GM18507 (cell line): ENCODE measurements at places on chromosomes 12 and 14.

DNA sequence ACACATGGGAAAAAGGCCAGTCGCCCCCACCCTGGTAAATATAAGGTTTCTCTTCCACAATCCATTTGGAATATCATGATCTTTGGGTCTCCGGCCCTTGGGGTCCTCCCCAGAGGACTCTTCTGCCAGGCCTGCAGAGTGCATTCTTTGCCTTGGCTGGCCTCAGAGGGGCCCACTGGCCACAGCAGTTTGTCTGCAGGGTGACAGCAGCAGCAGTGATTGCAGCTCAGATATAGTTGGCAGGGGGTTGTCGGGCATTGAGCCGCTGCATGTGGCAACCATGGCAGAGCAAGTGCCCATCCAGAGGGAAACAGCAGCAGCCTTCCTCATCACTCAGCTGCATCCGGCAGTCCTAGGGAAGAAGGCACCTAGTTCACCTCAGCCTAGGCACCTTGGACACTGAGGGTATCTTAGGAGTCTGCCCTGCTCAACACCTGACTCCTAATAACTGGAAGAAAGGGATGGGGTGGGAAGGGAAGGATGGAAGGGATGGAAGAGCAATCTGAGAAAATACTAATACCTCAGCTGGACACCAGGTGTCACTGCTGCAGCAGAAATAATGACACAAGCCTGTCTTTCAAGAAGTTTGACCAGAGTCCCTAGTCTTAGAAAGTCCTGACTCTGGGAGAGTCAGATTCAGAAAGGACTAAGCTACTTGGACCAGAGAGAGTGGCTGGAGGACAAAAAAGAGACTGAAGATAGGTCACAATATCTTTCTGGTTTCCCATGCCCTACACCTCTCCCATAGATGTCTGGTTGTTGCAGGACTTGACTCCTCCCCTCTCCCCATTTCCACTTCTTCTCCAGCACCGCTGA, 8.9 kb downstream of the AJUBA start:
- no peak for DNase-seq

- DNase-seq: no peak
Measured at GRCh38 chr14:104103061-104103445, 17.6 kb downstream of the ASPG start.

- DNase-seq: no peak
Measured at GRCh38 chr14:35046751-35047536, 872 bp downstream of the FAM177A1 start.

DNA sequence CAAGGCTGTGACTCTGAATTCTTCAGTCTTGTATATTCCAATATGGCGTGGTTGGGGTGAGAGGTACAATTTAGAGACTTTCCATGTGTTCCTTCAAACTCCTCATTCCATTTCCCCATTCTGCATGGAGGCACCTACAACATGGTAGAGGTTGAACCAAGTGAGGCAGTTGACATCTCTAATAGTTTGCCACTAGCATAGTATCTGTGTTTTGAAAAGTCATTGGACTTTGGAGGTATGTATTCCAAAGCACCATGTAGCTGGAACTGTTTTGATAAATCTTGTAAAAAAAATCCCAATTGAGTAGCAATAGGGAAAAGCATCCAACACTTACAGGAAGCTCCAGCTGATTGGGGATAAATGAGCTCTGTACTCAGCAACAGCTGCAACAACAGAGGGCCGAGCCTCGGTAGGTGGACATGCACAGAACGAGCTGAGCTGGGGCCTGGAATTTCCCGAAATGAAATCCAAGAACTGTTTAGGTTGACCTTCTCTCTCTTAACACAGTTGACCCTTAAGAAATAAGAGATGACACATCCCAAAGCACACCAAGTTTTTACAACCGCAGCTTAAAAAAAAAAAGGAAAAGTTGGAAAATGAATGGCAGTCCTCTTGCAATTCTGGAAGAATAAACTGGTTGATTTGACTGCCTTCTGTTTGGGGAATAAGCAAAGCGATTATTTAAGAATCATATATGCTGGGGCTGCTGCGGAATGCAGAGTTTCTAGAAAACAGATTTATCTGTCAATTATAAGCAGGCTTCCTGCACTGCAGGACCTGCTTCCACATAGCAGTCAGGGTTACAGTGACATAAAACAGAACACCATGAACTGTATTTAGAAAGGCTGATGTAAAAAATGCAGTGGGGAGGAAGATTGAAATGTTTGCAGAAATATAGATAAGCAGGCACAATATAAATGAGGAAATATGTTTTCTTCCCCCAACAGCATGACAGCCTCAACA, 194.6 kb upstream of the KRR1 start:
- DNase-seq: no peak

DNA sequence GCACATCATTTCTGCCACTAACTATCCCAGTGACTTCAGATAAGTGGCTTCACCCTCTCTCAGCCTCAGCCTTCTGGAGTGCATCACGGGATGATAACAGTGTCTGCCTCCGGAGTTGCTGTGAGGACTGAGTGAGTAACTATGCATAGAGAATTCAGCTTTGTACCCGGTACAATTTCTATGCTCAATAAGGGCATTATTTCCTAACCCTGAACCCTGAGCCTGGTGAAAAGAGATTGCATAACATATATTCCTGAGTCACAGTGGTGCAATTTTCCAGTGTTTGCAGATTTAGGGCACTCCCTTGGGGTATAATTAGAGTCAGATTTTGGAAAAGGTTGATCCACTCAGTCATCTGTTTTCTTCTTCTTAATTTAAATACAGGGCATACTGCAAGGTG, 181.1 kb downstream of the PTPN11 start:
- DNase-seq: no peak

GRCh38 chr12:5258498-5258897, 173.4 kb upstream of the NTF3 start:
- no peak for DNase-seq

GRCh38 chr14:105974902-105975301, 448.5 kb downstream of the TMEM121 start:
- DNase-seq: no peak
